Panc1 (cell line): ENCODE measurements at places on chromosomes 3 and 15. TPM values are rescaled to one million over a fixed set of nuclear protein-coding genes. Genes with fewer than 3 reads are reported as not detected.

GRCh38 chr15:31267161-31268107, 59.2 kb upstream of the KLF13 start:
- DNase-seq: no peak

DNA sequence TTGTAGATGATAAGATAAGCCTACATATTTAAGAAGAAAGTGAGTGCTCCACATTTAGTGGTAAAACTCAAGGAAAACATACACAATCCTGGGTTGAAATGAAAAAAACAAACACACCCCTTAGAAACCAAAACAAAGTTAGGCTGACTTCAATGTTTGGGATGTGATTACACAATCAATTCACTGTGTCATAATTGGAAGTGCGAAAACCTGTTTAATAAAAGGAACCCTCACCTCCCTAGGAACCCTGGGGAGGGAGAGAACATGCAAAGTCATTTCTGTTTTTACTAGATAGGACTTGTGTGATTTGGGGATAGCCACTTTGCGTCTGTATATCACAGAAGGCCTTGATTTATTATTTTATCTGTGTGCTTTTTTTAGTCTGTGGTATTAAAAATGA, 275.0 kb downstream of the NFKBIZ start:
- no peak for DNase-seq

DNA sequence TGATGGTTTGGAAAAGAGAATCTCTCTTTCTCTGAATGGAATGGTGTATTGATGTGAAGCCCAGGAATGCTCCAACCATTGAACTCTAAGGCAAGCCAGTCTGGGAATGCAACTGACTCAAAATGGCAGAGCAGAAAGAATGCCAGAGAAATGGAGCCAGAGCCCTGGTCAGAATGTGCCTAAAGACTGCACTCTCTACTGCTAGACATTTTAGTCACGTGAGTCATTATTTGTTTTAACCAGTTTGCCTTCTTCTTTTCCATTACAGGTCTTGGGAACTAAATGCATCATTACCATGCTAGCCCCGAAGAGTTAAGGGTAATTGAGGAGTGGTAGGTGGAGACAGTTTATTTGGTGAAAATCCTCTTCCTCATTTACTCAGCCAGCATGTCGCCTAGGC, 67.3 kb upstream of the TRIM42 start:
- DNase-seq: no peak

GRCh38 chr3:38168151-38169026, 3.1 kb downstream of the OXSR1 start:
- no peak for DNase-seq

DNA sequence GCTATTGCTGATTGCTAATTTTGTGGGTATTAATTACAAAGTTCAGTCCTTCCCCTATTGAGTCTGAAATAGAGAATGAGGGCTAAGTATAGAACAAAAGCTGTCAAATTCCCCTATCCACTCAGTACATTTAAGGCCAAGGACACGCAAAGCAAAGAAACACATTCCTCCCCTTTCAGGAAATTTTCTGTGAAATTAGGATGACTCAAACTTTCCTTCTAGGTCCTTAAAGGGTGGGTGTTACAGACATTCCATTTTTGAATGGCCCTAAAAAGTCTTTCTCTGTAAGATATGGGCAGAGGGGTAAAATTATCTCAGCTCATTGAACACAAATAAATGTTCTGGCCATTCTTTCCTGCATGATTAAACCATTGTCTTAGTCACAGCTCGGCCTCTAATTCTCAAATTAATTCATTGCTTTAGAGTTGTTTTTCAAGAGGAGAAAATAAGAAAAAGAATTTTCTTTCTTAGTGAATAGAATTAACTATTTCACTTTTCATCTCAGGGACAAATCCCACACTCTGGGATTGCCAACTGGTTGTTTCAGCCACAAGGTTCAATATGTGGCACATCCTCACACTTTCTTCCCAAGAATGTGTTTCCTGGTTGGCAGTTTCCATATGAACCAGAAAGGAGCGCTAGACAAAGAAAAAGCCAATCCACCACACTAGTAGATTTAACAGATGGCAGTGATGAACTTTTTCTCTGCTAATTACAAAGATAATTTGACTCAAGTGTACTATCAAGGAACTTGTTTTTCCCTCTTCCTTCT, 424.1 kb downstream of the ZNF385D start:
- no peak for DNase-seq

- DNase-seq: no peak
Measured at GRCh38 chr3:48338635-48339034, 5.2 kb upstream of the SPINK8 start.

The RETNLB gene
- not detected for total RNA-seq

The DISP2 gene
- 10.0 TPM for total RNA-seq

The TMCO5A gene
- total RNA-seq: not detected
